Stimulated activated CD4-positive, alpha-beta T cell treated with anti-CD3 and anti-CD28 coated beads, Interleukin-15, amount 100 ng/mL, for 48 hours (primary cell): ENCODE measurements at places on chromosomes 5 and 9.

DNA sequence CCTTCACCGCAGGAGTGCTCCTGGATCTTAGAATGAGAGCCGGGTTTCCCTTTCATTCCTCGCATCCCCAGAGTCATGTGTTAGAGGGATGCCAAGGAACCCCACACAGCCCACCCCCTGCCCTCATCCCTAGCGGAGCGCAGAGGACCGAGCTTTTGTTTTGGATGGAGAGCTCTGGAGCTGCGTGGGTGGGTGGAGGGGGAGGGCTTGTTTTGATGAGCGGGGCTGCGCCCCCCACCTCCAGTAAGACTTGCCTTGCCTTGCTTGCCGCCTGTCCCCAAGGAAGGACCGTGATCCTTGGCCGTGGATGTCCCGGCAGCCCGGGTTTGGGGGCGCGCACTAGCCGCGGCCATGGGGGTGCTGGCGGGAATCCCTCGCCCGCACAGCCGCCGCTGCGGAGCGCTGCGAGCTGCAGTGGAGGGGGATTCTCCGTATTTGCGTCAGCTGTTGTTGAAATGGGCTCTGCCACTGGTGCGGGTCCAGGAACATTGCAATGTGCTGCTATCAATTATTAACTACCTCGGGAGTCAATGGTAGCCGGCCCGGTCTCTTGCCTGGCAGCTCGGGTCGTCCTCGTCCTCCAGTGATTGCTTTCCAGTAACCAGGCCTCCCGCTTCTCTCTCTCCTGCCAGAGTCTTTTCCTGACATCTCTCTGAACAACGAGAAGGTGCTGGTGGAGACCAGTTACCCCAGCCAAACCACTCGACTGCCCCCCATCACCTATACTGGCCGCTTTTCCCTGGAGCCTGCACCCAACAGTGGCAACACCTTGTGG is 1.0 kb downstream of the EGR1 start:
- DNase-seq = no peak

GRCh38 chr5:96855031-96855872 is 21.0 kb upstream of the ERAP2 start:
- no peak for DNase-seq

GRCh38 chr5:72234265-72234700 is 85.8 kb downstream of the MRPS27 start:
- DNase-seq = no peak

DNA sequence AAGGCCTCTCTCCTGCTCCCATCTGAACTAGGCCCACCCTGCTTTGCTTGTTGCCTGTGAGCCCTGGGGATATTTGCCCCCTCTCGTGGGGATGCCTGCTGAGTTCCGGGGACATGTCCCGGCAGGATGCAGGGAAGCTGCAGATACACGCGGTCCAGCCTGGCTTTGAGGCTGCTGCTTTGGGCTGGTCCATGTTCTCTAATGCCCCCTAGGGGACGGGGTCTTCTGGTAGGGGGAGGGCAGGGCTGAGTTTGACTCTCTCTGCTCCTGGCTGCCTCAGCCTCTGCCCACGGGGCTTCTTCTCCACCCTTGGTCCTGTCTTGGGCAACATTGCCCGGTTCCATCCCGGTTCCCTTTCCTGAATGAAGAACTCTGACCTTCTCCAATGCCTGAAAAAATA is 84.9 kb upstream of the ASS1 start:
- no peak for DNase-seq

- DNase-seq = no peak
Measured at GRCh38 chr5:168960497-168960896, 340.4 kb downstream of the SLIT3 start.

DNA sequence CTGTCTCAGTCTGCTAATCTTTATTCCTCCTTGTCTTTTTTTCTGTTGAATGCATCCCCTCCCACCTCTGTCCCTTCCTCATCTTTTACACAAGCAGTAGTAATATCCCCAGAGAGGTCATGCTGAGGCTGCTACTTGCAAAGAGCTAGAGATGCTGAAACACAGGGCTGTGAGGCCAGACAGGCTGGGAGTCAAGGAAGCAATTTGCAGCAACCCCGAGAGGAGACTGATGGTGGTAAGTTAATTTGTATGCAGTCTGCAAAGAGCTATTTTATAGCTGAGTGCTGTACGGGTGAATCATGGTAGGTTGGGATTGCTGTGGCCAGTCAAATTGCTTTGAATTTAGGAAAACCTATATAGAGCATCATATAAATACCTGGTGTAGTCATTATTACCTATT is 90.2 kb upstream of the SLC24A2 start:
- no peak for DNase-seq
